ENCODE measurements at places on chromosomes 3 and 15.
A peak's percentile ranks its signal among the peaks of the same experiment; 100 is the strongest.

DNA sequence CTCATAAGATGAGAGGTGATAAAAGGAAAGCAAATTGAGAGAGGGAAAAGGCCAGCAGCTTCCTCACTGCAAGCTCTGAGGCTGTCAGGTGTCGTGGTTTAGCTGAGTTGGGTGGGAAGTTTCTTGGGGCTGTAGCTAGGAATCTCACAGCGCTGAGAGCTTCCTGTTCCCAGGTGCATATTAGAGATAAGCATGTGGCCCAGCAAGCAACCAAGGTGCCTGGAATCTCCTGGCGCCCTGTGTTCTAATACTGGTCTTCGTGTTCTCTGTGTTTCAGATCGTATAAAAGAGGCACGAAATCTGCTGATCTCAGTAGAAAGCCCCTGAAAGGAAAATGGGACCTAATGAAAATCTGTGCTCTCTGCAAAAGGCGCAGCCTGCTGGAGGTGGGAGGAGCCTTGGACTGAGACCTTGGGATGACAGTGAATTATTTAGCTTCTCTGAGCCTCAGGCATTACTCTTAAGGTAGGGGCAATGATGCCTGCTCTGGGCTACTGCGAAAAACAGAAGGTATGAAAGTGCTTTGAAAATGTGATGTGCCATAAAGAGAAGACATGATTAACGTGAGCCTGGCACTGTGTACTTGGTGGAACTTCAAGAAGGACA is 499.9 kb downstream of the TBL1XR1 start:
- H3K27me3 ChIP-seq = no peaks in the 10 kb centered on the region
- H3K4me1 ChIP-seq = no peaks in the 10 kb centered on the region
- H3K36me3 ChIP-seq = no peaks in the 10 kb centered on the region
- H3K27ac ChIP-seq = no peak overlapping the region

DNA sequence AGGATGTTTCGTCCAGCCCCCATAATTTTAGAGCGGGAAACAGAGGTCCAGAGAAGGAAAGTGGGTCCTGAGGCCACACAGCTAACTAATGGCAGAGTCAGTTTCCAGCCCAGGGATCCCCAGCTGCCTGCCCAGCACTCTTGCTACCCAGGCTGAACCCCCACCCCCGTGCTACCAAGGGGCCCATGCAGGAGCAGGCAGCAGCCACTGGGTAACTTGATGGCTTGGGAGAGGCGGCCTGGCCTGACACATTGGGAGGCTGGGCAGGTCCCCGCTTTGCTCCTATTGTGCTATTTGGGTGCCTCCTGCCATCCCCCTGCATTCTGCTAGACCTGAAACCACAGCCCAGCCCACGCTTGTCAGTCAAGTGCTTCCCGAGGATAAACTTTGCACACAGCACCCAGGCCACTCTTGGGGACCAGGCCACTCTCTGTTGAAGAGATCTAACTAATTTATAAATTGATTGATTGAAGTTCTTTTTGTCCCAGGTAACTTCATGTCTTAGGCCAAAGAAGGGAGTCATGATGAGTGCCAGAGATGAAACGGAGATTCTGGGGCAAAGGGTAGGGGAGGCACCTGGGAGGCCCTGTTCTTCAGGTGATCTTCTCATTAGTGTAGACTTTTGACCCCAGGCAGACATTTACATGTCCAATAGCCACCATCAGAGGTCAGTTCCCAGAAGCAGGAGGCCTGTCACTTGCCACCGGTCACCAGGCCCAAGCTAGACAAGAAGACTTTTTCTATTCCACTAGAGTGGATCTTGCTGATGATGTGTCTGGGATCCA is 7.0 kb downstream of the PAK6 start:
- H3K27me3 ChIP-seq = no peaks in the 10 kb centered on the region
- no peak overlapping the region for H3K27ac ChIP-seq
- no peak for DNase-seq
- no peaks in the 10 kb centered on the region for H3K4me1 ChIP-seq
- no peaks in the 10 kb centered on the region for H3K36me3 ChIP-seq
- no peak overlapping the region for H3K4me3 ChIP-seq

DNA sequence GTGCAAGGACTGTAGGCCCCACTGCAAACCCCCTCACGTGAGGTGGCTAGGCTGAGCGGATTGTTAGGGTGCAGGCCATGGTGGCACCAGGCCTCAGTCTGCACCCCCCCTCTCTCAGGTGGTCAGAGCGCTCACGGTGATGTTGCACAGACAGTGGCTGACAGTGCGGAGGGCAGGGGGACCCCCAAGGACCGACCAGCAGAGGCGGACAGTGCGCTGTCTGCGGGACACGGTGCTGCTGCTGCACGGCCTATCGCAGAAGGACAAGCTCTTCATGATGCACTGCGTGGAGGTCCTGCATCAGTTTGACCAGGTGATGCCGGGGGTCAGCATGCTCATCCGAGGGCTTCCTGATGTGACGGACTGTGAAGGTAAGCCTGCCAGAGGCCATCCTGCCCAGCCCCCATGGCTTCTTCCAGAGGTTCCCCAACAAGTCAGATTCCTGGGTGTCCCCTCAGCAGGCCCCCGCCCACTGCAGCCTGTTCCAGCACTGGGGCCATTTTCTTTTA is 18.2 kb downstream of the ATRIP start:
- peaks cover 37% of the 10 kb centered on the region for H3K36me3 ChIP-seq
- no peak for DNase-seq
- no peaks in the 10 kb centered on the region for H3K27me3 ChIP-seq

DNA sequence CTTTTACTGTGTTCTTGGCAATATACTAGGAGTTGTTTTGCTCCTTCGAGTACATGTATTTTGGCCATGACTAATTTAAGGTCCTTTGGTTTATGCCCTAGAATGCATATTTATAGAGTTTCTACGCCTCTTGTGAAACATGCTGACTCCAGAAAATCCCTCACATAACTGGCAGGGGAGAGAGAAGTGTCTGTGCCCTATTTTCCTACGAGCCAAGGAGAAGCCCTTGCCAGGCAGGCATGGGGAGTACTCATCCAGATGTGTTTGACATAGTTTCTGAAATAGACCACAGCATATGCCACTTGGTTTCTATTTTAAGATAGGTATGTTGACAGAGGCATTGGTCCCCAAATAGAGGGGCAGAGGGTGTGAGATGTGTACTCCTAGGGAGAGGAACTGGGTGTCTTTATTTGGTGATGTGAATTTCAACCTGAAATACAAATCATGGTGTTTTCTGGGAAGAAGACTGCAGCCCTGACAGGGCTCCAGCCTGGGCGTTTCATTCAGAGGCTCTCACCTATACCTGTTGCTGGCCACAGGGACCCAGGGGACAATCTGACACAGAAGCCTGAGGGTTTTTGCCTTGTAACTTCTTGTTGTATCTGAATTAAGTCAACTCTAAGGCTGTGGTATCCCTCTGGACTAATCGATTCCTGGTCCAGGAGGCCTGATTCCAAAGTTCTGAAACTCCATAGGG is 267.8 kb upstream of the C2CD4B start:
- H3K27ac ChIP-seq = no peak overlapping the region
- no peak overlapping the region for H3K4me3 ChIP-seq
- H3K27me3 ChIP-seq = no peaks in the 10 kb centered on the region
- H3K36me3 ChIP-seq = no peaks in the 10 kb centered on the region
- H3K4me1 ChIP-seq = no peaks in the 10 kb centered on the region

DNA sequence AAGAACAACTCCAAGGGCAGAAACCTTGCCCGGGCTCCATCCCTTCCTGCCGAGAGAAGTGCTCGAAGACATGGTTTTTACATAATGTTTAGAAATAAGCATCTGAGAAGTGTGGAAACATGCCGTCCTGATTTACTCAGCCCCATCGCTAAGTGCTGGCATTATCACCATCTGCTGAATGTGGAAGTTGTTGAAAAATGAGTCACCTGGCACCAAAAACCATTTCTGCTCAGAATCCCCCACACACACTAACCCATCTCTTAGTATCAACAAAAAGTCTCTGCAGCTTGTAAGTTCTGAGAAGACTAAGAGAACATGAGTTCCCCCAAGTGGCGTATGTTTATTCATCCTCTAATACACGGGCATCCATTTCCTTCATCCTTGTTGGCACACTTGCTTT is 51.0 kb upstream of the ARL8B start:
- H3K27ac ChIP-seq = no peak overlapping the region
- H3K27me3 ChIP-seq = no peaks in the 10 kb centered on the region
- no peaks in the 10 kb centered on the region for H3K4me1 ChIP-seq
- no peaks in the 10 kb centered on the region for H3K36me3 ChIP-seq
- no peak overlapping the region for H3K4me3 ChIP-seq

DNA sequence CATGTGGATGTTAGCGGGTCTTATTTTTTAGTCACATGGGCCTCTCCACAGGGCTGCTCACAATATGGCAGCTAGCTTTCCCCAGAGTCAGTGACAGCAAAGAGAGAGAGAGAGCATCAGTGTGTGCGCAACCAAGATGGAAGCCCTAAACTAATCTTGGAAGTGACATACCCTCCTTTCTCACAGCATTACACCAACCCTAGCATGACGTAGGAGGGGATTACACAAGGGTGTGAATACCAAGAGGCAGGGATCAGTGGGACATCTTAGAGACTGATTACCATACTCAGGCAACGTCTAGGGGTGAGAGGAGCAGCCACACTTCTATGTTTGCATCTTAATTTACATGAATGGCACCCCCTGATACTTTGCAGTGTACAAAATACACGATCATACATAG is 3.5 kb upstream of the UBE2E2 start:
- no peaks in the 10 kb centered on the region for H3K27me3 ChIP-seq
- no peak overlapping the region for H3K27ac ChIP-seq
- DNase-seq = no peak
- no peaks in the 10 kb centered on the region for H3K36me3 ChIP-seq

DNA sequence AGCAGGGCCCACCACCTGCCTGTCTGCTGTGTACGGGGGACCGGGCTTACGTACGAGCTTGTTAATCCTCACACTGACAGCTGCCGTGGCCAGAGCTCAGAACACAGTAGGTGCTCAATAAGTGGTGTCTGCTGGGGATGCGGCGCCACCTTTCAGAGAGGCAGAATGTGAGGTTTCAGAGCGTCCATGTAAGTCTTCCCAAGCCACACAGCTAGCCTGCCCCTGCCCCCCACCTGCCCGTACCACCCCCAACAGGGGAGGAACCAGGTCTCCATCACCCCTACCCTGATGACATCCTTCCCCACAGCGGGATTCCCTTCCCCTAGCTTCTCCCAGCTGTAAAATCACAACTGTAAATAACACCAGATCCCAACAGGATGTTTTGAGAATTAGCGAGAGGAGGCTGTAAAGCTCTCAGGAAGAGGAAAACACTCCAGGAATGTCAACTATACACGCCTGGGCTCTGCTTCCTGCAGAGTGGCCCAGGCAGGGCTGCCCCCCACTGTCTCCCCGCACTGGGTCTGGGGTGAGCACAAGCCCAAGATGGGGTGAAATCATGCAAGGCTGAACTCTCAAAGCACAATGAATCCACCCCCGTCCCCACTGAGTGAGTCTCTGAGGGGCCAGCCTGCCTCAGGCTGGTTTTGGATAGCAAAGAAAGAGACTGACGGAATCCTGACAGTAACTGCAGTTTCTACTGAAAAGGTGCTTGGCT is 250.1 kb upstream of the LYSMD4 start:
- H3K36me3 ChIP-seq = no peaks in the 10 kb centered on the region
- DNase-seq = peak; percentile 16
- H3K4me1 ChIP-seq = no peaks in the 10 kb centered on the region
- H3K27ac ChIP-seq = no peak overlapping the region
- no peak overlapping the region for H3K4me3 ChIP-seq
- H3K27me3 ChIP-seq = no peaks in the 10 kb centered on the region

DNA sequence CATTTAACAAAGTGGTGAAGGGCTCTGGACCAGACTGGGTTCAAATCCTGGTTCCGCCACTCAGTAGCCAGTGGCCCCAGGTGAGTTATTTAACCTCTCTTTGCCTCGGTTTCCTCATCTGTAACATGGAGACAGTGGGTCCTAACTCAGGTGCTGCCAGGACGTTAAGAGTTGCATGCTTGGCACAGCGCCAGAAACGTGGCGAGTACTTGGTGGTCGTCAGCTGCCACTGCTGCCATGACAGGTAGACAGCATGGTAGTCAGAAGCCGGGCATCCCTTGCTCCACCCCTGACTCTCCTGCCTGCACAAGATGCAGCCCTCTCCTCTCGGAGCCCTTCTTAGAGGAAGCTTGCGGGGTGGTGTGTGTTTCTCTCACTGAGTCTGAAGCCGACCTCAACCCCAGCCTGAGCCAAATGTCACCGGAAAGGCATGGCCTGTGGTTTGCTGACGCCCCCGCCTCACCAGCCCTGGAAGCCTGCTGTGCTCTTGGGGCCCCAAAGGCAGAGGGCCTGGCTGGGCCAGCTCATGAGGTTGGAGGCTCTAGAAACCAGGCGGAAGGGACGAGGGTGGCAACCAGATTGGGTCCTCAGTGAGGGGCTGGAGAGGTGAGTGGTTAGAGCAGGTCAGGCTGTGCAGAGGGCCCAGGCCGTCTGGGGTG is 160.8 kb upstream of the TLE3 start:
- no peak overlapping the region for H3K27ac ChIP-seq
- H3K4me3 ChIP-seq = peak overlapping the region; percentile 38
- H3K36me3 ChIP-seq = no peaks in the 10 kb centered on the region
- DNase-seq = peak; percentile 82

- no peaks in the 10 kb centered on the region for H3K4me1 ChIP-seq
- no peak overlapping the region for H3K27ac ChIP-seq
- DNase-seq = no peak
- no peaks in the 10 kb centered on the region for H3K27me3 ChIP-seq
- no peaks in the 10 kb centered on the region for H3K36me3 ChIP-seq
Observed at GRCh38 chr3:29972320-29972993, 633.9 kb upstream of the TGFBR2 start.

DNA sequence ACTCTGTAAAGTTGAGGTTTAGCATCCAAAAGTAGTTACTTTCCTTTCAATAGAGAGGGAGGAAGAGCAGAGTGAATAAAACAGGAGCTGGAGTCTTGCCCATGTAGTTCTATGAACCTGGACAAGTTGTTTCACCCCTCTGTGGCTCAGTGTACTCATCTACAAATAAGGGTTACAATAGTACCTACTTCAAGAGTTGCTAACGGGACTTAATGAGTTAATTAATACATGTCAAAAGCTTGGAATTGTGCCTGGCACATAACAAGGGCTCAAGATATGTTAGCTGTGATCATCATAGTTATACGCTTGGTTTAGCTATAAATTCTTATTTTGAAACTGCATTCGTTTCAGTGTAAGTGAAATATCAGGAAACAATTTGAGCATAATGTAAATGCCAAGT is 388.5 kb upstream of the THBS1 start:
- H3K4me3 ChIP-seq = no peak overlapping the region
- no peak overlapping the region for H3K27ac ChIP-seq
- no peaks in the 10 kb centered on the region for H3K36me3 ChIP-seq
- no peak for DNase-seq

- H3K27ac ChIP-seq = no peak overlapping the region
- no peaks in the 10 kb centered on the region for H3K27me3 ChIP-seq
- no peak overlapping the region for H3K4me3 ChIP-seq
- DNase-seq = no peak
Observed at GRCh38 chr3:197204736-197205135, 93.7 kb downstream of the DLG1 start.

DNA sequence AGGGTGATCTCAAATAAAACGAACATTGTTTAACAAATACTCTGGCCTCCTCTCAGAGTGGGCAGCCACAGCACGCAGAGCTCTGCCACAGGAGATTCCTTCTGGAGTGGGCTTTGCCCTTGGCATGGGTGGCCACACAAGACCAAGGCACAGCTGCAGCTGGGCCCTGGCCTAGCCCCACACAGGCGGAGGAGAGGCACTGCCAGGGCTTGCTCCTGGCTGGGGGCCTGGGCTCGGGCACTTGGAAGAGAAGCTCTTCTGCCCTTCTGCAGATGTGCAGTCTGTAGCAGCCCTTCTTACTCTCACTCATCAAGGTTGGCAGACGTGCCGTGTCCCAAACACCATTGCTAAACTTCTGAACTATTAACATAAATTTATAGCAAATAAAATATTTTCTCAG is 67.2 kb downstream of the CRTC3 start:
- DNase-seq = no peak
- H3K27me3 ChIP-seq = no peaks in the 10 kb centered on the region
- peak overlapping the region; percentile 14 for H3K4me3 ChIP-seq
- peaks cover 87% of the 10 kb centered on the region for H3K4me1 ChIP-seq

Data from CD8-positive, alpha-beta memory T cell (primary cell).